ENCODE measurements at places on chromosomes 6 and 20.

- DNase-seq, result no peak
These were observed 2.2 kb downstream of the TM9SF4 start for GRCh38 chr20:32111753-32112152.

DNA sequence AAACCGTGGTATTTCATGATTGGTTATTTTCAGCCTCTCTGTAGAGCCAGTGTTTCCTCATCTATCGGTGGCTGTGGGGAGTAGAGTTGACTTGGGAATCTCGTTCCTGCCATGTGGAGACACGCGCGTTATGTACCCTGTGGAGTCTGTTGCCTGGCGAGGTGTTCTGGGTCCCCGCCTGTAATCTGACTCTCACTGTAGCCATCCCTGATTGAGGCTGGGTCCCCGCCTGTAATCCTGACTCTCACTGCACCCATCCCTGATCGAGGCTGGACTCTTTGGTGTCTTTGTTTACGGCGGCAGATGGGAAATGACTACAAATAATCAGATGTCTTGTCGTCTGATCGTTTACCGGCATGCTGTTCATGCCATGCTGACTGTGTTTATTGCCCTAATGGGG lies 153.9 kb downstream of the DTNBP1 start:
- DNase-seq, result no peak

GRCh38 chr20:39089029-39089428 lies 126.9 kb downstream of the DHX35 start:
- no peak for DNase-seq

GRCh38 chr6:13624871-13625288 lies 9.7 kb downstream of the NOL7 start:
- DNase-seq, result peak; percentile 44

GRCh38 chr20:42641886-42642285 lies 547.8 kb downstream of the PTPRT start:
- no peak for DNase-seq

DNA sequence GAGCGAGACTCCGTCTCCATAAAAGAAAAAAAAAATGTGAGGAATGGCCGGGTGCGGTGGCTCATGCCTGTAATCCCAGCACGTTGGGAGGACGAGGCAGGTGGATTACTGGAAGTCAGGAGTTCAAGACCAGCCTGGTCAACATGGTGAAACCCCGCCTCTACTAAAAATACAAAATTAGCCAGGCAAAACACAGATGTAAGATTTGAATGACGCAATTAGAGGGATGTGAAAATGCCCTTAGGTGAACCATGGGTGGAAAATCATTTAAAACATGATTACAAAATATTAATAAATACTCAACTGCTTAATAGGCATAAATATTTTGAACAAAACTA lies 20.9 kb downstream of the COL9A3 start:
- DNase-seq, result no peak

DNA sequence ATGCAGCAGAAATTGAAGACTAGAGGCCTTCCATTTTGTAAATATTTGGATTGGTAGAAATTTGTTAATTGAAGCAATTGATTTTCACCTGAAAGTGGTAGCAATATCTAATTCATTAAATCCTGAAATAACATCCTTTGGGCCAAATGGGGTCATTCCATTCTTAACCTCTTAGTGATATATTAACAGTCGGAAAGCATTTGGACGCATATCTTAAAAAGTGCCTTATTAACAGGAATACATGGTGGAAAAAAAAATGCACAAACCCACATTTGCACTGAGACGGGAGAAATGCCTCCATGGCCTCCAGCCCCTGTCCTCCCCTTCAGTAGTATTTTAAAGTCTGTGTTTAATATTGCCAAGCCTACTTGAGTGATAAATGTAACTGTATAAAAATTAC lies 205.5 kb downstream of the TFAP2B start:
- no peak for DNase-seq

Measured in NT2/D1 (cell line).